ENCODE measurements at places on chromosomes 12 and 14.

DNA sequence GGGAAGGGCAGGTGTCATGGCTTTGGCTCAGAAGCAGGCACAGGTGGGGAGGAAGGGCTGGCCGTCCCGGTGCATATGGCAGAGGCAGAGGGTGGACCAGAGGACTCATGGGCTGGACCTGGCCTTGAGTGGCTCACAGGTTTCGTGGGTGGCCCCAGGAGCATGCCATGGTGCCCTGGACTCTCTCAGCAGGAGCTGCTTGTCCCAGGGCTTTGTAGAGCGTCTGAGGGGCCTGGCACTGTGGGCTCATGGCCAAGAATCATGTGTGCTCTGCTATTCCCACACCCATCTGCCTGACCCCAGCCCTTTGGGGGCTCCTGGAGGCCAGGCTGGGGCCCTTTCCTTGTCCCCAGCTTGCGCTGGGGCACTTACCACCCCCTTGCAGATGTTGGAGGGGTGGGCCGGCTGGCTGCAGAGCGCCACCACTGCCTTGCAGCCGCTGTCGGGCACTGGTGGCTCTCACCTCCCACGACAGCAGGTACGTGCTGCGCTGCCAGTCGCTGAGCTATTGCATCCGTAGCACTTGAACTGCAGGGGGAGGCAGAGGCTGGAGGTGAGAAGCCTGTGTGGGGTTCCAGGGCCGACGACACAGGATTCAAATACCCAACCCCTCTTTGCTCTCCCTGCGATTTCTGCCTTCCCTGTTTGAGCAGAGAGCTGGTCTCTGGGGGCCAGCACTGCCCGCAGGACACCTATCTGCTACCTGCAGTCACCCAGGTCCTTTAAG is 187.4 kb upstream of the PRMT8 start:
- peak; percentile 41 for DNase-seq

GRCh38 chr12:18837025-18837424 is 99.1 kb downstream of the CAPZA3 start:
- DNase-seq, result no peak

DNA sequence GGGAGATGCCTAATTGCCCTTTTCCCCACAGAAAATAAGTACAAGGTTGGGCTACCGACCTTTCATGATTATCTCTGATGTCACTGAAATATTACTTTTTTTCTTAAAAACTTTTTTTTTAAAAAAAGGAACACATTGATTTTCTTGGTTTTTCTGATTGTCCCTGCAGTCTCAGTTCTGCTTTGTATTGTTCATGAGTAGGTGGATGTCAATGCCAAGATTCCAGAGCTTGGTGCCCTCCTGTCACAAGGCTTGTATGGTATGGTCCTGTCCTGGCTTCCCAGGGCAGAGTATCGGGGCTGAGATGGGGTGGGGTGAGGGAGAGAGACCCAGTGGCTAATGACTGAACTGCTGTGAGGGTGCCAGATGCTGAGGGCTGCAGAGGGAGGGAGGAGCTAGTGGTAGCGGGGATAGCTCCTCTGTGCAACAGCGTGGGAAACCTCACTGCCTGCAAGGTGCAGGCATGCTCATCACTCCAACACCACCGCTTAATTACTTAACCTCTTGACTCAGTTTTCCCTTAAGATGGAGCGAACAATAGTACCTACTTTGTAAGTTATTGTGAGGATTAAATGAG is 4.4 kb upstream of the CTDSP2 start:
- no peak for DNase-seq

DNA sequence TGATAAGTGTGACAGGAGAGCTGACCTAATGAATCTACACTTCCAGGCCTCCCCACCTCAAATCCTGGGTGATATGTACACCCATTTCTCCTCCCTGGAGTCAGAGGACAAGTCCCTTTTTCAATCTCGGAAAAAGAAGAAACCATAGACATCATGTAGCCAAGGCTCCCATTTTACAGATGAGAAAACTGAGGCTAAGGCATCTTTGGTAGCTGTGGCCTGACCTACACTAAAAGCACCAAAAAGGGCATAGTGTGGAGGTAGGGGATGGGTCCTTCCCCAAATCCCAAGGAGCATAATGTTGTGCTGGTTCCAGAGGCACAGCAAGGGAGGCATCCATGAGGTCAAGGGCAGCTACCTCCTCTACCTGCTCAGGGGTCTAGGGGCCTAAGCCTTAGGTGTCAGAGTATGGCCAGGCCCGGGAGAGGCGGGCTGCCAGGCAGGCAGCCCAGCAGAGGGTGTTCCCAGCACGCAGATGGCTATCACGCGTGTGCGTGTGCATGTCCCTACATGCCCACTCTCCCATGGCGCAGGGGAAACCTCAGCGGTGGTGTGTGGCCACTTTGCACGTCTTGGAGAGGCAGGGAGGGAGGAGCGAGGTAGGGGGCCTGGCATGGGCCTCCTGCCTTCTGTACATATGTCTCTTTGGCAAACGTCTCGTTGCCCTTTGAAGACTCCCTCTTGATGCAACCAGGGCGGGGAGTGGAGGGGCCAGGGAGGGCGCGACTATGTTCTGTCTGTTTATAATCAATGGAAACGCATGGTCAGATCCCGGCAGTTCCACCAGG is 2.5 kb downstream of the PGF start:
- no peak for DNase-seq

GRCh38 chr14:103997391-103997790 is 55.1 kb upstream of the RD3L start:
- no peak for DNase-seq

- DNase-seq, result no peak
These were observed 844 bp downstream of the DPF3 start for GRCh38 chr14:72892879-72893635.

- peak; percentile 18 for DNase-seq
These were observed at the start of gene ACOT6 for GRCh38 chr14:73612339-73613045. ACOT6 (plus strand) TSS chr14:73612517; CDS start chr14:73612572, 55 bp downstream.

DNA sequence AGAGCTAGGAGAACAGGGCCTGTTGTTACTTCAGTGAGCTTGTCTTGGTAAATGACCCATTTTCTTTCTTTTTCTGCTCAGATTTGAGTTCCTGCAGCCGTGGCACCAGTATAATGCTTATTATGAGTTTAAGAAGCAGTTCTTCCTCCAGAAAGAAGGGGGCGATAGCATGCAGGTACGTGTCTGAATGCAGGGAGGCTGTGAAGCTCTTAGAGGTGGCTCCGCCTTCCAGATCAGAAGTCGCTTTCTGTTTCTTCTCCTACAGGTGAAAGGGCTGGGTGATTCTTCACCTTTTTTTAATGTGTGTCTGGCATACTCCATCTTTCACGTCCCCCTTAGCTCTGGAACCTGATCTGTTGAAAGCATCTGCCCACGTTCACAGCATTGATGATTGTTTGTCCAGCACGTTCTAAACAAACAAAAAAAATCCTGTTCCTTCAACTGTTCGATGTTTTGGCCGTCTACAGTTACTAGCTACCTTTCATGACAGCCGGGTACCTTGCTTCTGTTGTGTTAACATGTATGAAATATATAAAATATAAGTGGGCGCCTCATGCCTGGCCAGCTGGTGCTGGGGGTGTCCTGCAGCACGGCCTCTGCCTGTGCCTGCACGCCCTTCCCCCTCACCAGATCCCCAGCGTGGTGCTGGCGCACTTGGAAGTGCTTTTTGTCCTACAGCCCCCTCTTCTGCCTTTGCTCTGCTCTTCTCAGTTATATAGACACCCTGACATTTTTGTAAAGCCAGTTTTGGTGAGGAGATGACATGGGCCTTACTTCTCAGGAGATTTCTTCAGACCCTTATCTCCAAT is 44.6 kb downstream of the SFSWAP start:
- peak; percentile 32 for DNase-seq

- DNase-seq, result no peak
These were observed 1102.8 kb downstream of the BCL11B start for GRCh38 chr14:98169170-98169587.

- DNase-seq, result no peak
These were observed 112.8 kb downstream of the SYT1 start for GRCh38 chr12:78977304-78977867.

GRCh38 chr14:100386121-100386520 is 63.0 kb downstream of the SLC25A47 start:
- DNase-seq, result no peak

- DNase-seq, result peak; percentile 86
These were observed 7.1 kb upstream of the ASCL1 start for GRCh38 chr12:102950107-102950949.

- DNase-seq, result no peak
These were observed 2.7 kb upstream of the INHBE start for GRCh38 chr12:57452181-57452936.

GRCh38 chr14:39459795-39460478 is 27.7 kb upstream of the FBXO33 start:
- DNase-seq, result no peak

DNA sequence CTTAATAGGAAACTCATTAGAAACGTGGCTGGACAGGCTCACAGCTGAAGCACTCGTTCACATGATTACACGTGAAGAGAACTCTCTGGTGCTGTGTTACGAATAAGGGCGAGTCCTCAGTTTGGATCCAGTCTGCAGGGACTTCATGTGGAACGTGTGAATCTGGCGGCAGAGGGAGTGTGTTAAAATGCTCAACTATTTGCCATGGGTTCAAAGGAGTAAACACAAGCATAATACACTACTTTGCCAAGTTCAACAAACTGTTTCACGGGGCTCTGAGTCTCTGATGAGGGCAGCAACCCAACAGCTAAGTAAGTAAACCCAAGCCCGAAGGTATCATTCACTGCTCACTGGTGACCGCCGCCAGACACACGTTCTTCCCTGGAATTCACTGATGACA is 42.4 kb downstream of the NUAK1 start:
- no peak for DNase-seq

GRCh38 chr12:126960709-126961108 is 1306.3 kb upstream of the TMEM132C start:
- peak; percentile 10 for DNase-seq

- DNase-seq, result no peak
These were observed 29.8 kb downstream of the YY1 start for GRCh38 chr14:100268591-100269207.

DNA sequence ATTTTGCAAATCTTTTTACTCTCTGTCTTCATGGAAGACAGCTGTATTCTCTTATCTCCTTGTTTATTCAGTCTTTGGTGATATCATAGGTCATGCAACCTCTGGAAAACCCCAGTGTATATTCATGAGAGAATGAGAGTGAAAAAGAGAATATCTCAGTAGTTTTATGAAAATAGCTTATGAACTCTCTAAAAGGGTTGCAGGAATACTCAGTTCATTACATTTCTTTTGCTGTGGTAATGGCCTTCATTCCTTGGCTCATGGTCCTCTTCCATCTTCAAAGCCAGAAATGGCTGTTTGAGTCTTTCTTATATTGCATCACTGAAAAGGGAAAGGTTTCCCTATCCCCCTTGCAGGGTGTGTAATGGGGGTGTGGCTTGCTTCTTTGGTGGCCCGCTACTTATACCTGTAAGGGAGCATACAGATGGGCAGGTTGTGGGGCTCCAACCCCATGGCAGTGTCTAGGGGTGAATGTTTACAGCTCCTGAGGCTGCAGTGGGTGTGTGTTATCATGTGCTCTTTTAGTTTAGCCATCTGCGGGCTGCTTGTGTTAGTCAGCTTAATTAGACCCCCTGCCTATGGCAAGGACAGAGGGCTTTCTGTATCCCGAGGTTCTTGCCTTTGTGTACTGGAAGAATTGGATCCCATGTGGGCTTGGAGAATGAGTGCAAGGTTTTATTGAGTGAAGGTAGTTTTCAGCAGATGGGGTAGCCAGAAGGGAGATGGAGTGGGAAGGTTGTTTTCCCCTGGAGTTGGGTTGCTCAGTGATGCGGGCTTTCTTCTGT is 150.2 kb downstream of the CCDC91 start:
- DNase-seq, result no peak

All from NCI-H748 treated with DMSO at 0.1 percent for 48 hours (cell line).